ENCODE measurements at places on chromosomes 2 and 18.

DNA sequence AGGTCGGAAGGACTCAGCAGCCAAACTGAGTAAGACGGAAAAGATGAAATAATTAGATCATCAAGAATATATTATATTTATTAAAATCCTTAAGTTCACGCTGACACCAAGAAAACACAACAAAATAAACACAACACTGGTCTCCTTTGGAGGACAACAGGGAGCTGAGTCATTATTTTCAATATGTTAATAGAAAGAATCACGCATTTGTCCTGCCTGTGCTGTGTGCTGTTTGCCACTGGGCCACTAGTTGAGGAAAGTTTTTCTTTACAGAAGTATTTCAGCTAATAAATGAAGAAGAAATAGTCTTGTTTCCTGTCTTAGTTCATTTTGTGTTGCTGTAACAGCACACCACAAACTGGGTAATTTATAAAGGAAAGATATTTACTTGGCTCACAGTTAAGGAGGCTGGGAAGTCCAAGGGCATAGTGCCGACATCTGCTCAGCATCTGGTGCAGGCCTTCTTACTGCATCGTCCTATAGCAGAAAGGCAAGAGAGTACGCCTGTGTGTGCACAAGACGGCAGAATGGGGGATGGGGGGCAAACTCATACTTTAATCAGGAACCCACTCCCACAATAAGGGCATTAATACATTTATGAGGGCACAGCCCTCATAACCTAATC is 88.0 kb downstream of the TCF7L1 start:
- DNase-seq: no peak

- no peak for DNase-seq
Observed at GRCh38 chr18:41721103-41721790, 233.8 kb upstream of the PIK3C3 start.

GRCh38 chr2:199366406-199366805 is 91.3 kb downstream of the SATB2 start:
- no peak for DNase-seq

DNA sequence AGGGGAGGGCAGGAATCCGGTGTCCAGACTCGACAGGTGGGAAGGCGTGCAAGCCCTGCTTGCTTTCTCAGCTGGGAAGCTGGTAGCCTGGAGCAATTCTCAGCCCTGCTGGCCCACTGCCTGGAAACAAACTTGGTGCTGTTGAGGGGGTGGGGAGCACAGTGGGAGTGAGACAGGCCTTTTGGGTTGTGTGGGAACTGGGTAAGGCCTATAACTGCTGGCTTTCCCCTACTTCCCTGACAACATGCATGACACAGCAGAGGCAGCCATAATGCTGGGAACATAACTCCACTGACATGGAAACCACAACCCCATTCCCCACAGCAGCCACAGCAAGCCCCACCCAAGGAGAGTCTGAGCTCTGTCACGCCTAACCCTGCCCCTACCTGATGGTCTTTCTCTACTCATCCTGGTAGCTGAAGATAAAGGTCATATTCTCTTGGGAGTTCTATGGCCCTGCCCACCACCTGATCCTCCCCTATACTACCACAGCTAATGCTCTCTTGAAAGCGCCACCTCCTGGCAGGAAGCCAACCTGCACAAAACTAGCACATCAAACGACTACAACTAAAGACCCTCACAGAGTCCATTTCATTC is 122.9 kb upstream of the ACVR1C start:
- DNase-seq: no peak

DNA sequence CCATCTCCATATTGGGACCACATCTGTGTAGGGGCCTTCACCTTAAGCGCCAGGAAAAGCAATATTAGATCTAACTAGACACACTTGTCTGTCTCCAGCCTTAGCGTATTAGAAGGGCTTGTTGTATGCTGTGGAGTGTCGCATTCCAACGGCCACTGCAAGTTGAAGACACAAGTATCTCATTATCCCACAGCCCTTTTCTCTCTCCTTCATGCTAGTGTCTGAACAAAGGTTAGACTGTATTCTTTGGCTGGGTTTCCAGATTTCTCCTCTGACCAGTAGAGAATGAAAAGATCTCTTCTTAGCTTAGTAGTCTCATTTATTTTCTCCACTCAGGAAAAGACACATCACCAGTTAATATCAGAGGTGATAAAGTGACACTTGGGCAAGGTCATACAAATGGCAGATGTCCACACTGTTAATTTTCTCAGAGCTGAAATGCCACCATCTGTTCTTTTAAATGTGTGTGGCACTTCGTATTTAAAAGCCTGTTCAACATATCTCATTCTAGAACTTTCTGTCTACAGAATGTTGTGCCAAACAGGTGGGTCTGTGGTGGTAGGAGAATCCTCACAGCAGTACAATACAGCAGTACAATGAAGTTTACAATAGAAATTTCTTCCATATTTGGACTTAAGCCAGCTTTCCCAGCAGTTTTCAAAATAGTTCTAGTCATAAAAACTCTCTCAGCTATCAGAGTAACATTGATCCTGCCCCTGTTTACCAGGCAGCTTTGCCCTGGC is 94.0 kb upstream of the ITGA6 start:
- DNase-seq: no peak

GRCh38 chr18:25516121-25516520 is 164.2 kb upstream of the ZNF521 start:
- no peak for DNase-seq

DNA sequence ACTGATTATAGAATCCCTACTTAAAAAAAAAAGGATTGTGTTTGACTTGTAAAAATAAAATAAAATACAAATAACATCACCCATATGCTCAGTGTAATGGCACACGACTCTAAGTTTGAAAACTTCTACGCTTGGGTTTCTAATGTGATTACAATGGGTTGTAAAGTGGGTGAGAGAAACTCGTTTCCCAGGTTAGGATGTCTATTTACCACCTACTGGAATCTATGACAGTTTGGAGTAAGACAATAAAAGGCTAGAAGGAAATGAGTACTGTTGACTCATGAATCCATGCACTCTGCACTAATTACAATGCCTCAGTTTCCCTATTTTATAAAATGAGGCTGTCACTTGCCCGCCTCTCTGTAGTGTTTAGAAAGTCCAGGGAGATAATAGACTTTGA is 204.2 kb upstream of the FBXO11 start:
- DNase-seq: no peak

GRCh38 chr2:225274751-225275150 is 124.8 kb upstream of the NYAP2 start:
- DNase-seq: no peak

- DNase-seq: no peak
Observed at GRCh38 chr2:203688798-203689197, 17.6 kb upstream of the CD28 start.

GRCh38 chr2:228699400-228699799 is 517.9 kb upstream of the SPHKAP start:
- DNase-seq: no peak

GRCh38 chr2:235508371-235509160 is 14.7 kb downstream of the AGAP1 start:
- DNase-seq: no peak

- DNase-seq: no peak
Observed at GRCh38 chr2:119008108-119008507, 66.1 kb downstream of the MARCO start.

DNA sequence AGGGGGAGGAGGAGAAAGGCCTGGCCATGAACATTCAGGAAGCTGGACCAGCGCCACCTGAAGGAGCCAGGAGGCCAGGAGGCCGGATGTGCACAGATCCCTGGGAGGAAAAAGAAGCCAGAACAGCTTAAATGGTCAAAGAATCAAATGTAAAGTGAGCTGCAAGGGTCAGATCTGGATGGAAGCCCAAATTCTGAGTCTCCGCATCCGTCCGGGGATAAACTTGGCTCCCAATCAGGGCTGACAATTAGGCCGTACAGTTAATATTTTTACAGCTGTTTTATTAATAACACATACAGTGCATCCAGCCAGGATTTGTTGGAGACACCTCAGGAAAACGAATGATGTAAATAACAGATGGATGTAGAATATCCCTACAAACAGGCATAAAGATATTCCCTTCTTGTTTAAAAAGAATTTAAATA is 495.1 kb upstream of the TCF4 start:
- no peak for DNase-seq

GRCh38 chr2:189022053-189022481 is 47.9 kb downstream of the COL3A1 start:
- DNase-seq: no peak

- no peak for DNase-seq
Observed at GRCh38 chr2:196105951-196106350, 37.3 kb upstream of the DNAH7 start.

- DNase-seq: no peak
Observed at GRCh38 chr2:233418052-233418760, 63.9 kb downstream of the DGKD start.

DNA sequence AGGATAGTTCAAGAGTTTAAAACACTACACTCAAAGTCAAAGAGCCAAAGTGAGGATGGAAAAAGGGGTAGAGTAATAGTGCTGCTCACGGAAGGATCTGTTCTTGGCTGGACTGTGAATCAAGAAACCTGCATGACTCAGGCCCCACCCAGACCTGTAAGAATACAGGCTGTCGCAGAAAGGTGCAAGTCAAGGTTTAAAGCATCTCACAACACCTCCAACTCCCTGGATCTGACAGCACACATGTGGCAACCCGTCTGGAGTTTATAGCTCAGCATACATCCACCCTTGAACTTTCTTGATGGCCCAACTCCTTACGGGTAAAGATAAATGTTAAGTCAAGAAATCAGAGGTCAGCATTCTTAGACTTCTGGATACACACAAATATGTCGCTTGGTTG is 6.3 kb downstream of the KIAA2012 start:
- no peak for DNase-seq

- DNase-seq: no peak
Observed at GRCh38 chr2:47402555-47402804, 476 bp upstream of the MSH2 start.

DNA sequence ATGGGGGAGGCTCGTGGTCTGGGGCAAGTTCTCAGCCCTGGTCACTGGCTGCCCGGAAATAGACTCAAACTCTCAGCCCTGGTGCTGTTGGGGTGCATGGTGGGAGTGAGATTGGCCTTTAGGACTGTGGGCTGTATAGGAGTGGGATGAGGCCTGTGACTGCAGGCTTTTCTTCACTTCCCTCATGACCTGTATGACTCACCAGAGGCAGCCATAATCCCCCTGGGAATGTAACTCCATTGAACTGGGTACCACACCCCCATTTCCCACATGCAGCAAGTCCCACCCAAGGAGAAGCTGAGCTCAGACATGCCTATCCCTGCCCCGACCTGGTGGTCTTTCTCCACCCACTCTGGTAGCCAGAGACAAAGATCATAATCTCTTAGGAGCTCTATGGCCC is 177.7 kb upstream of the OSR1 start:
- DNase-seq: no peak

- no peak for DNase-seq
Observed at GRCh38 chr2:224944707-224945547, 97.3 kb downstream of the DOCK10 start.

- DNase-seq: no peak
Observed at GRCh38 chr2:133054297-133054696, 384.3 kb upstream of the LYPD1 start.

- no peak for DNase-seq
Observed at GRCh38 chr2:196836440-196836839, 27.3 kb upstream of the C2orf66 start.

DNA sequence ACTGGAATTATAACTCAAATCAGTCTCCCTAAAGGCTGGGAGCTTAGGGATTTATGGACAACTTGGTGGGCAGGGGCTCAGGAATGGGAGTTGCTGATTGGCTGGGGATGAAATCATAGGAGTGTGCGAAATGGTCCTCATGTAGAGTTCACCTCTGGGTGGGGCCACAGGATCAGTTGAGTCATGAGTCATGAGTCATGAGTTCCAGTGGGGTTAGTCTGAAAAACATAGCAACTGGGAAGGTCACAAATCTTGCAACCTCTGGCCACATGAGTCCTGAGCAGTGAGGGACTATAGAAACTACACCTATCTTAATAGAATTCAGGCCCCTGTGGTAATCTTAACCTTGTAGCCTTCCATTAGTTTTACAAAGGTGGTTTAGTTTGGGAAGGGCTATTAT is 383.3 kb downstream of the RBM43 start:
- no peak for DNase-seq

DNA sequence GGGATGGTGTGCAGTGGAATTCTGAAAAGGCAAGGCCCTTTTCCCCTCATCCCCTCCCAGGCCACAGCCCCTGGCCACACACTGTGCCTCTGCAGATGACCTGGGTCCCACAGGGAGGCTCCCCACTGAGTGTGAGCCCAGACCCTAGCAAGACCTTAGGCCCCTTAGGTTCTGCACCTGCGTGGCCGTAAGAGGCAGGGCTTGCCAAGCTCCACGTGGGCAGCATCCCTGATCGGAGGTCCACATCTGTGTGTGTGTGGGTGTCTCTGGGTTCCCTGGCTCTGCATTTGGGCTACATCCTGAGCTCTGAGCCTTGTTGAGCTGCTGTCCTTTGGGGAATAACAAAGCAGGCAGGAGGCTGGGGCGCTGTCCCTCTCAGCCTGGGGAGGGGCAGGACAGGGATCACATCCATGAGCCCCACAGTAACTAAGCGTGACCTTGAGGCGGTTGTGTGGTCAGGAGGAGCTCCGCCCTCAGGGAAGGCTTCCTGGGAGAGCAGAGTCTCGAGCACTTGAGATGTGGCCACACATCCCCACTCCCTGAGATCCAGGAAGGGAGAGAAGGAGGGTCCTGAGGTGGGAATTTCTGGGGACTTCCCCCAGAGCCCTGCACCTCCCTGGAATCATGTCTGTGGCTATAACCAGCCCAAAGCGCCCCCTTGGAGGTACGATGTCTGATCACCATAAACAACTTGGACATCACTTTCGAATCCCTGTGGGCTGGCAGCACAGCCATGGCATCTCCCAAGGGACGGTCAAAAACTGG is 84.8 kb downstream of the STPG4 start:
- DNase-seq: no peak

DNA sequence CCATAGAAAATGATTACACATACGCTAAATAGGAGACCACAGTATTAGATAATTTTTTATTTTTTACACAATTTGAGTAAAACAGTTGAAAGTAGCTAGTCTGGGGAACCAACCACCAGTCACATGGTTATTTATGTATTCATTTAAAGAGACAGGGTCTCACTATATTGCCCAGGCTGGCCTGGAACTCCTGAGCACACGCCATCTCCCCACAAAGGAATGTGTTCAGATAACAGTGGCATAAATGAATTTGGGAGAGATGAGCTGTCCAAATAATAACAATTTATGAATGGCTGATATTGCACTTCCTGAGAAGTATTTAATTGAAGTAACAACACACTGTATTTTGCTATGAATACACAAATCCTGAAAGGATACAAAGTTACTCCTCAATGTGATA is 39.7 kb downstream of the KIDINS220 start:
- DNase-seq: no peak

- no peak for DNase-seq
Observed at GRCh38 chr2:6181525-6181924, 489.3 kb downstream of the SOX11 start.

DNA sequence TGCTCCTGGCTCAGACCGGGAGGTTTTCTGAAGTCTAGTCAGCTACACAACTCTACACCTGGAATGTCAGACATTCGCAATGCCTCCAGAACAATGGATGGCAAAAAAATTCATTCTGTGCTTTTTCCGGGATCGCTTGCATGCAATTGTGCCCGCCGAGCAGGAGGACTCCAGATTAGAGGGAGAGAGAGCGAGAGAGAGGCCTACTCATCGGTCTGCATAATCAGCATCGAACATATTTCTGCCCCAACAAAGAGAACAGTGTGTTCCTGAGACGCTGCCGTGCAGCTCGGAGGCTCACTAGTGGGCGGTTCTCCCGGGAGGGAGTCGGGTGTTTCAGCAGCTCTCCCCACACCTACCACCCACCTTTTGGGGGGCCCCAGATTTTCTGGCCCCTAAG is 117.1 kb downstream of the KLHL29 start:
- DNase-seq: no peak
